ENCODE measurements at places on chromosomes 7 and 10.

- no peak for DNase-seq
Observed at GRCh38 chr10:119026301-119027110, 3.0 kb upstream of the NANOS1 start.

DNA sequence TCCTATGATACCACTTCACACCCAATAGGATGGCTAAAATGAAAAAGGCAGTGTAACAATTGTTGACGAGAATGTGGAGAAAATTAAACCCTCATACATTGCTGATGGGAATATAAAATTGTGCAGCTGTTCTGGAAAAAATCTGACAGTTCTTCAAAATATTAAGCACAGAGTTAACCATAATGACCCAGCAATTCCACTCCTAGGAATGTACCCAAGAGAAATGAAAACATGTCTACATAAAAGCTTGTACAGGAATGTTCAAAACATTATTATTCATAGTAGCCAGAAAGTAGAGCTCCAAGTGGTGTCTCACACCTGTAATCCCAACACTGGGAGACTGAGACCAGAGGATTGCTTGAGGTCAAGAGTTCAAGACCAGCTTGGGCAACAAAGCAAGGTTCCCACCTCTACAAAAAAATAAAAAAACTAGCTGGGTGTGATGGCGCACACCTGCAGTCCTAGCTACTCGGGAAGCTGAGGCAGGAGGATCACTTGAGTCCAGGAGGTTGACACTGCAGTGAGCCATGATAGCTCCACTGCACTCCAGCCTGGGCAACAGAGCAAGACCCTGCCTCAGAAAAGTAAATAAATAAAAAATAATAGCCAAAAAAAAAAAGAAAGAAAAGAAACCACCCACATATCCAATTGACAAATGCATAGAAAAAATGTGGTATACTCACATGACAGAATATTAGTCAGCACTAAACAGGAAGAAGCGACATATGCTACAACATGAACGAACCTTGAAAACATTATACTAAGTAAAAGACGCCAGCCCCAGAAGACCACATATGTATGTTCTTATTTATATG is 5.0 kb downstream of the RHEB start:
- no peak for DNase-seq

- DNase-seq = no peak
Observed at GRCh38 chr7:42877862-42878261, 34.0 kb downstream of the C7orf25 start.

GRCh38 chr7:2577914-2578680 is 19.3 kb downstream of the IQCE start:
- DNase-seq = no peak

DNA sequence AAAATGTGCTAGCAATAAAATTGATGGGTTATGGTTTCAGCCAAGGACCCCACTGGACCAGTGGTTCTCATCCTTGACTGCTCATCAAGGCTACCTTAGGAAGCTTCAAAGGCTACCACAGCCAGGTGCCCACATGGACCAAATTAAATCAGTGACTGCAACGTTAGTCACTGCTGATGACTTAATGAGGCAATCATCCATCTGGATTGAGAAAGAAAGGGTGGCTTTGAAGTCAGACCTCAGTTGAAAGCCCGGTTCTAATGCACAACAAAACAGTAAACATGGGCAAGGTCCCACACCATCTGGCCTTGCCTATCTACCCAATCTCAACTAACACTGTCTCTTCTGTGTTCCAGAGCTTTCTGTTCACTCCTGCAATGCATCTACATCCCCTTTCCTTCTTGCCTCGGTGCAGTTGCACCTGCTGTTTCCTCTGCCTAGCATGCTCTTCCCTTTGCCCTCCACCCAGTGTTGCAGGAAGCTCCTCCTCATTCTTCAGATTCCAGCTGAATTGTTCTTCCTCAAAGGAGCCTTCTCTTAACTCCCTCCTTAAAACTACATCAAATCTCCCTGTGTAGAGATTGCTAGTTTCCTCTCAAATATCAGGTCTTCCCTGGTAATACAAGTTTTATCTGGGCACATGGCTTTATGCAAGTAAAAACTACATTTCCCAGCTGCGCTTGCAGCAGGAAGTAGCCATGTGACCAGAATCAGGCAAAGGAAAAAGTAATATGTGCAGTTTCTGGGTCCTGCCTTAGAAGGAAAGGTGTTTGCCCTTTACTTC is 10.3 kb upstream of the KCNK18 start:
- DNase-seq = peak; percentile 87

GRCh38 chr7:31002256-31002655 is 38.5 kb downstream of the GHRHR start:
- DNase-seq = no peak

- DNase-seq = no peak
Observed at GRCh38 chr7:29459589-29459988, 104.0 kb upstream of the PRR15 start.

GRCh38 chr10:5968681-5969453 is 8.5 kb downstream of the IL15RA start:
- no peak for DNase-seq

- no peak for DNase-seq
Observed at GRCh38 chr7:50629238-50629901, 64.2 kb upstream of the DDC start.

- no peak for DNase-seq
Observed at GRCh38 chr10:97763411-97763810, 8.4 kb downstream of the SFRP5 start.

DNA sequence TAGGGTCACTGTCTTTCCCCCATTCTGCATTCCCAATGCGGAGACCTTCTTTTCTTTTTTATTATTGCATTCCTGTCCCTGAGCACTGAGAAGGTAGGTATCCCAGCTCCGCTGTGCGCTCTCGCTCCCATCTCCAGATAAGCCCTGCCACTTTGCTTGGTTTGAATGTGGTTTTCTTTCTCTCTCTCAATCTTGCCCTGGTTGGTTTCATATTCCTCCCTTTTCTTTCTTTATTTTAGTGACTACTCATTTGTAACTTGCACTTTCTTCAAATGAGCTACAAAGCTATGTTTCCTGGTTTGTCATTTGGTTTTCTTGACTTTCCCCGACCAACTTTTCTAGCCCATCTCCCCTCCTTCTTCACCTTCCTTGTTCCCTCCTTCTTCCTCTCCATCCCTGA is 29.0 kb upstream of the HSPB1 start:
- no peak for DNase-seq

DNA sequence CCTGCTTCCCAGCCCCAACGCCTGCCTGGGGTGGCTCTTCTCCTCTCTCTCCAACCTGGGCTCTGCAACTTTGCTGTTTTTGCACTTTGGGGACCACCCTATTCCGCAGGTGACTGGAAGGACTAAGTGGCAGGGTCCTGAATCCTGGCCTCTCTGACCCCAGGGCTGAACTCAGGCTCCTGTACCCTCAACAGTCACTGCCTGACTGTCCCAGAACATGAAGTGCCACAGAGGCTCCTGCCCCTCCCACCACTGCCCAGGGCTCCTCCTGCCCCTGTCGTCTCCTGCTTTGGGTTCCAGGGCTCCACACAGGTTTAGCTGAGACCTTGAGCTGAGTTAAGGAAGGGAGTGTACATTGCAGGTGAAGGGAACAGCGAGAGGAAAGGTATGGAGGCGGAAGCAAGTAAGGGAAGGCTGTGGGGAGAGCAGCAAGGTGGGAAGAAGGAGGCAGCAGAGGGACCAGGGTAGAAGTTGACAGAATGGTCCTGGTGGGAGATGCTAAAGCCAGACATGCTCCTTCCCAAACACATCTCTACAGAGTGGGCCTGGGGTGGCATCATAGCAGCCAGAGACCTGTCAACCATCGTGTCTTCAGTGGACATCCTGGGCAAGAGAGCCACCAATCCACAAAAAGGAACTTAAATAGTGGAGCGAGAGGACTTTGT is 5.7 kb upstream of the GRID1 start:
- DNase-seq = no peak

DNA sequence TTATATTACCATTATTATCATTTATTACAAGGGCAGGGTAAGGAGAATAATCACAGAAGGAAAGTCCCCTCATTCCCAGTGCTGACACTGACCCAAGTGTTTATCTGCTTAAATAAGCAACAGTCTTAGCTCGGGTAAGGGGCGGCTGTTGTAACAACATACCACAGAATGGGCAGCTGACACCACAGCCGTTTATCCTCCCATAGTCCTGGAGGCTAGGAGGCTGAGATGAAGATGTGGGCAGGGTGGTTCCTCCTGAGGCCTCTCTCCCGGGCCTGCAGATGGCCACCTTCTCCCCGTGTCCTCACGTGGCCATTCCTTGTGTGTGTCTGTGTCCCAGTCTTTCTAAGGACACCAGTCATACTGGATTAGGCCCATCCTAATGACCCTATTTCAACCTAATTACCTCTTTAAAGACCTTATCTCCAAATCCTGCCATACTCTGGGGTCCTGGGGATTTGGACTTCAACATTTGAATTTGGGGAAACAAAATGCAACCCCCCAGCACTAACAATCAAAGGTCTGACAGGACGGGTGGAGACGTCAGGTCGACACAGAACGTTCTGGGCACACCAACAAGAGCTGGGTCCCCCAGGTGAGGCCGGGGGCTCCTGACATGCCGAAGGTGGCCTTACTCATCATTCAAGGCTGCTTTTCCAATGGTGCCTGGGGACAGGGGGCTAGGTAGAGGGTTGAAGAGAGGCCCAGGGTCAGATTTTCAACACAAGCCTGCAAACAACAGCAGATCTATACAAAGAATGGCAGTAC is 93.5 kb downstream of the TNS3 start:
- DNase-seq = no peak

- DNase-seq = no peak
Observed at GRCh38 chr7:116307253-116307652, 96.9 kb downstream of the TES start.

DNA sequence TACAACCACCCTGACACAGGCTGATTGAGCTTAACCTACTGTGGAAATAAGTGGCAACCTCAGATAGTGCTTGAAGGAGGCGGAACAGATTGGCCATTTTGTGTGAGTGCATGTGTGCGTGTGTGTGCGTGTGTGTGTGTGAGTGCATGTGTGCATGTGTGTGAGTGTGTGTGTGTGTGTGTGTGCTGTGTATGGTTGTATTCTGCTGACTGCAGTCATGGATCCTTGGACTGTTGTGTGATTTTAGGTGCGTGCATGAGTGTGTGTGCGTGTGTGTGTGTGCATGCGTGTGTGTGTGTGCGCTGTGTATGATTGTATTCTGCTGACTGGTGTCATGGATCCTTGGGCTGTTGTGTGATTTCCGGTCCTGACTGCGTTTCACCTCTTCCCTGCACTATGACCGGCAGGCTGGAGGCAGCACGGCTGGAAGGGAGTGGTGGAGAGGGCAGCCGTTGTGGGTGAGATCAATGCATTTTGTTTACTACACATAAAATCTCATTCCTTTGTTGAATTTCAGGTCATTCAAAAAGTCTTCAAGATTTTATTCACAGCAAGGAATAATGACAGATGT is 6.3 kb downstream of the IQCE start:
- DNase-seq = no peak

GRCh38 chr7:108777966-108778365 is 208.3 kb downstream of the DNAJB9 start:
- DNase-seq = no peak

DNA sequence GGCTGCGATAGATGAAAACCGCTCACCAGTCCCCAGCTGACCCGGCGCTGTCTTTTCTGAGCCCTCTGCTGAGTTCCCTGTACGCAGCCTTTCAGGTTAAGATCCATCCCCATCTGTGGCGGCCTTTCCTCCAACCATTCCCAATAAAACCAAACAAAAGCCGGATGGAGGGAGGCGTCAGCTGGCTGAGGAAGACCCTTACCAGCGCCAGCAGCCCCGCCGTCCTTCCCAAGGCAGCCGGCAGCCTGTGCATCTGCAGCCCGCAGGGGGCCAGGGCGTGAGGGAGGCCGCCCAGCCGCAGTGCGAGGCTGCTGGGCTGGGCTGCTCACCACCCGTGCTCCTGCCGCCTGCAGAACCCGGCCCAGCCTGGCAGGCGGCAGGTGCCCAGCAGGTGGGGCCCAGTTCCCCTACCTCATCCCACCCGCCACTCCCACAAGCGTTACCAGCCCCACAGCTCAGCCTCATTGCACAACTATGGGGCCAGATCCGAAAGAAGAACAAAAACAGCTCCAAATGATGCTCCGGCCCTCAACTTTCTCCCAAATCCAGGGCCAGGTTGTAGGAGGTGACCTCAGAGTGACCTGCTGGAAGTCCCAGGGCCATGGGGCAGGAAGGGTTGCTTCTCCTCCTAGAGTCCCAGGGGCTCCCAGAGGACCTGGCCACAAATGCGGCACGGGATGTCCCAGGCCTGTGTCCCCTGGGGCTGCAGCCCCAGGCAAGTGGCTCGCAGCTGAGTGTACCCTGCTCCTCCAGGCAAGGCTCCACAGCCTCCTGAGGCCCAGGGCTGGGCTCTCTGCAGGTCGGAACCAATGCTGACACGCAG is 23.8 kb downstream of the PAPOLB start:
- DNase-seq = no peak

DNA sequence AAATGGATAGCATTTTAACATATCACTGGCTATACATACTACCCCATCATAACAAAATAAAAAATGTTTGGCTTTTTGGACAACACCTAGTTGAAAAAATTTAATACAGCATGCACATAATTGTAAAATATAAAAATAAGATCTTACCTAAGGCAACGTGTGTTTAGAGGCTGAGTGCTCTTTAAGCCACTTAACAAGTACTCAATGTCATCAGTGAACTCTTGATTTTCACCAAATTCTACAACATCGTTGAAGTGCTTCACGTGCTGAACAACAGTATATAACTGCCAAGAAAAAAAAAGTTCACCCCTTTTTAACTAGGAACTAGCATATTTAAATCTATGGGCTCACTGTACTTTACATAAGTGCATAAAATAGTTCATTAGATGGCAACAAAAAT is 49.5 kb downstream of the WAPL start:
- DNase-seq = no peak

DNA sequence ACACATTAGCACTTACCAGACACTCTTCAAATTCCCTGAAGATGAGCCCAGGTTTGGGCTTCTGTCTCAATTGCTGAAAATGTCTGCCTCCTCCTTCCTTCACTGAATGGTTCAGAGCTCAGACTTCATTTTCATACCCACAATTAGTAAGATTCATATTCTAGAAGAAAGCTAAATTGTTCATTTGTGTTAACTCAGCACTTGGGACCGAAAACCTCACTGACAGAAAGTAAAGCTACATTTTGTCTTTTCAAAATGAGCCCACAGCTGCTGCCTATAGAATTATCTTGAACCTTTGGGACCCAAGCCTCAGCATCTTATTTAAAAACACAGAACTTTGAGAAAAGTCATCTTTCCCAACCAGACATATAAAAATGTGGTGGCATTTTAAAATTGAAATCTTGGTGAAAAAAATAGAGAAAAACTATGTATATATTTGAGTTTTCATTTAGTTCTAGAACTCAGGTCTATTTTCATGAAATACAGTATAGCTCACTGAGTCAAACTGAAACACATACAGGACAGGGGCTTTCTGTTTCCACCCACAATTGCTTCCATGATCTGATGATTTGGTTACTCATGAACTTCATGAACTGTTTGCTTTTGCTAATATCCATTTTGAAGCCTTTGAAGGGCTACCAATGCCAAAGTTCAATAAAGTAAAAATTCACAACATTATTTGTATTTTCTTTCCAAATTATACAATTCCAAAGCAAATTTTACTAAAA is 119.1 kb upstream of the PFKP start:
- no peak for DNase-seq

Data from renal cortical epithelial cell (primary cell).